ENCODE measurements at places on chromosomes 6 and 20.
A peak's percentile ranks its signal among the peaks of the same experiment; 100 is the strongest.

DNA sequence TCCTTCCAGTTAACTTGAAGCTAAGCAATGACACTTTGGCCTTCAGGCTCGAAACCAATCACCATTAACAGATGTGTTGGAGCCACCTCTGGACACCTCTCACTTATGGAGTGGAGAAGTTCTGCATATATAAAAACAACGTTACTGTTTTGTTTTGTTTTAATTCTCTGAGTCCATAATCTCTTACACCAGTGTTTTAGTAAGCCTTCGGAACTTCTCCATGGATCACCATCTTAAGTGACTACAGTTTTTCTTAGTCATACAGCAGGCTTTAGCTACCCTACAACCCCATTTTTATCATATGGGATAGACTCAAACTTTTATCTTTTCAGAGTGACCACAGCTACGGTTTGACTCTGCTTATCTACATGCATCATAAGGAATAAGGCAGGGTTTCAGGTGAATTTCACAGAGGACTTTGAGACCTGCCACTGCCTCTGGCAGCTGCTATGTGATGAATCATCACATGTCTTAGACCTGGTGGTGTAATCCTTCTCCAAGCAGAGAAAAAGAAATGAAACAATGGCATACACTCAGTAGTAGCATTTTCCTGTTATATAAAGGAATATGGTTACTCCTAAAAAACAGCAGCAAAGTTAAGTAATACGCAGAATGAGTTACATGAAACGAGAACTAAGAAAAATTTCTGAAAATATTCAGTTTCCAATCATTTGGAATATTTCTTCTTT is 5.5 kb upstream of the HDDC2 start:
- DNase-seq, result no peak
- H3K4me3 ChIP-seq, result no peak overlapping the region
- peaks cover 3% of the 10 kb centered on the region for H3K36me3 ChIP-seq
- H3K27ac ChIP-seq, result no peak overlapping the region
- peaks cover 22% of the 10 kb centered on the region for H3K4me1 ChIP-seq
- peaks cover 46% of the 10 kb centered on the region for H3K27me3 ChIP-seq

DNA sequence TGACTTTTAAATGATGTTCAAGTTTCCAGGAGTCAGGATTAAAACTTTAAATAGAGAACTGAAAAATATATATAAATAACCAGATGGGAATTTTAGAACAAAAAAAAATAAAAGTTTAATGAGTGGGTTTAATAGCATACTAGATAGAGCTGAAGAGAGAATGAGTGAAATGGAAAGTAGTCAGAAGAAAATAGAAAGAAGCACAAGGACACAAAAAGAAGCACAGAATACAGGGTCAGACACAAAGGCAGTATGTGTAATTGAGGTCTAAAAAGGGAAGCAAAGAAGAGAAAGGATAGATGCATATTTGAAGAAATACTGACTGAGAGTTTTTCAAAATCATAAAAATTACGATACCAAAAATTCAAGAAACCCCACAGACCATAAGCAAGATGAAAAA is 159.8 kb upstream of the FERMT1 start:
- H3K4me3 ChIP-seq, result no peak overlapping the region
- no peaks in the 10 kb centered on the region for H3K27me3 ChIP-seq
- no peaks in the 10 kb centered on the region for H3K36me3 ChIP-seq

GRCh38 chr20:63291811-63292210 is 1.2 kb upstream of the COL20A1 start:
- no peak overlapping the region for H3K27ac ChIP-seq
- H3K4me3 ChIP-seq, result no peak overlapping the region
- no peaks in the 10 kb centered on the region for H3K4me1 ChIP-seq

GRCh38 chr6:106729841-106730240 is 100.5 kb downstream of the QRSL1 start:
- no peak overlapping the region for H3K27ac ChIP-seq
- H3K27me3 ChIP-seq, result peaks cover 20% of the 10 kb centered on the region
- no peaks in the 10 kb centered on the region for H3K36me3 ChIP-seq
- no peak for DNase-seq
- H3K4me3 ChIP-seq, result no peak overlapping the region
- H3K4me1 ChIP-seq, result no peaks in the 10 kb centered on the region

DNA sequence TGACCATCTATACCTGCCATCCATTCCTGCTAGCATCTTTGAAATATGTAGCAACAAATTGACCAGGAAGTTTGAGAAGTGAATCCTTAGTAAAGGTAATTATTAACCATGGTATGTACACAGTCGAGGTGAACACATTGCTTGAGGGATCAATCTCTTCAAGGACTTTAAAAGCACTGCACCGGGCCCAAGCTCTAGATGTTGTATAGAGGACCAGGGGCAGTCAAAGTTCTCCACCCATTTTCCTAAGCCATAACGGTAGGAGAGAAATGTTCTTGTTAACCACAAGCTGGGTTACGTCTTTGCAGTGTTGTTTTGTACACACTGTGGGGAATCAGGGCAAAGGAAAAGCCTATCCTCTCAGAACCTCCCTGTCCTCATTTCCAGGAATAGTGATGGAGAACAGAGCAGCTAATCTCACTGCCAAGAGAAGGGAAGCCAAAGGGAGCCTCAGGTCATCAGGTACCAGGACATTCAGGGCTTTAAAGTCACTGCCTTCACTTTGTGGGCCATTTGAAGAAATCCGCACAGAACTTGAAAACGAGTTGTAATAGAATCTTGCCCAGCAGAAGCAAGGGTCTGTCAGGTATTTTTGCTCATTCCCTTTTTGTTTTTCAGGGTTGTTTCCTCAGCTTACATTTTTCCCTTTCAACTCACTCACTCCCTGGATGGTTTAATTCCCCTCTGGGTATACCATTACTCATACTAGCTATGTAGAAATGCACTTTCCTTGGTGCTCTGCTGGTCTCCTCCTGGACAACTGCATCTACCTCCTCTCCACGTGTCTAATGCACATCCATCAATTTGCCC is 5.3 kb upstream of the PM20D2 start:
- peaks cover 18% of the 10 kb centered on the region for H3K4me1 ChIP-seq
- no peak for DNase-seq
- H3K4me3 ChIP-seq, result no peak overlapping the region

DNA sequence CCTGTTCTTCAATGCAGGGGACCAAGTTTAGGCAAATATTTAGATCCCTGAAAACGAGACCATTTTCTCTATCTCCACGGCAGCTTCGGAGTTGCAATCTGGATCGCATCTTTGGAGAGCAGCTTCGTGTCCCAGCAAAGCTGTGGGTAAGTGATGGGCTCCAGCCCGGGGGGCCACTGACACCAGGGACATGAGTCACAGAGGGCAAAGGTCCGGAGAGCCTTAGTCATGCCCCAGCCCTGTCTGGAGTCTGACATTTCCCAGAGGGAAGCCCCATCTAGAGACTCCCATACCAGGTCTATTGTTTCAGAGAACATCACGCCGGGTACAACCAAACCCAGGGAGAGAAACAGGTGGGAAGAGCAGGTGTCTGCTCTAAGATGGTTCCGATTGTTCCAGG is 95.9 kb downstream of the NFATC2 start:
- no peaks in the 10 kb centered on the region for H3K27me3 ChIP-seq
- H3K27ac ChIP-seq, result peak overlapping the region; percentile 62
- peaks cover 69% of the 10 kb centered on the region for H3K36me3 ChIP-seq

DNA sequence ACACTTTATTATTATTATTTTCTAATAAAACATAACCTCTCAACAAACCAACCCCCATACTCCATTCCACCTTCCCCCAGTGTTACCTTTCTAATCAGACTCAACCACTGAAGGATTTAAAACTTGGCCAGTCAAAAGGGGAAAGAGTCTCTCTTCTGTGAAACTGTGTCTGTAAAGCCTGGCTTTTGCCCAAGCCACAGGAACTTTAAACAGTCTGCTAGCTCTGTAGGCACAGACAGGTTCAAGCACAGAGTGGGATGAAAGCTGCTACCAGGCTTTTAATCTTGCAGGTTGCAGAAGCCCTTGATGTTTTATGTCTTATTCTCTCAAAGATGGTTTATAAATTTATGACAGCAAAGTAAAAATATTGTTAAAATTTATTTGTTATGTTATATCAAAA is 585.7 kb downstream of the TENT5A start:
- H3K4me1 ChIP-seq, result no peaks in the 10 kb centered on the region
- H3K36me3 ChIP-seq, result no peaks in the 10 kb centered on the region
- no peak for DNase-seq
- H3K27ac ChIP-seq, result no peak overlapping the region
- H3K4me3 ChIP-seq, result no peak overlapping the region

DNA sequence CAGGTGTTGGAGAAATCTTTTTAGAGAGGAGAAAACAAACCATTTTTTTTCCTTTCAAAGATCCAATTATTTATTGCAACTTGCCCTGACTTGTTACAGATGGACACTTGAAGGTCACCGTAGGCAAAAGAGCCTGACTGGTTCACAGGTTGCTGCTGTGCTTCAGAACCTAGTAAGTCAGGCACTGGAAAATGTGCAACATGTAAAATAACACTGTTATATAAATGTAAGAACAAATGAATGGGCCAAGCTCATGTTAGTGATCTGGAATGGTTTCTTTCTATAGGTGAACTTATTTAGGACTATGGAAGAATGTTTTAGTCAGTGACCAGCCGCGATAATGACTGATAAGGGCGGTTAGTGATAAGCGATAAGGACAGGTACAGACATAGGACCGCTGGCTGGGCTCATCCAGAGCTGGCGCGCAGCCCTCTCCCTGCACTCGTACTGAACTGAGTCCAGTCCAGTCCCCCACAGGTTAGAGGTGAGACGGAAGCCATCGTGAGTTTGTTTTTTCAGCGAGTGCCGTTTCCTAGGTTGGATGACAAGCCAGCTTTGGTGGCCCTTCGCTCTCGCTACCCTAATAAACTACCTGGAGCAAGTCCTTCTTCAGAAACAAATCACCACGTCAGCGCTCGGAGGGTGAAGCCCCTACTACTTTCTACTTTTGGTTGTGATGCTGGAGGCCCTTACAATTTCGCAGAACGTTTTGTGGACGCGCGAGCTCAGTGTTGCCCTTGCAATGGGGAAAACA is 94.4 kb upstream of the PRDM1 start:
- H3K27ac ChIP-seq, result peak overlapping the region; percentile 81
- DNase-seq, result no peak
- peak overlapping the region; percentile 94 for H3K4me3 ChIP-seq
- peaks cover 19% of the 10 kb centered on the region for H3K27me3 ChIP-seq

DNA sequence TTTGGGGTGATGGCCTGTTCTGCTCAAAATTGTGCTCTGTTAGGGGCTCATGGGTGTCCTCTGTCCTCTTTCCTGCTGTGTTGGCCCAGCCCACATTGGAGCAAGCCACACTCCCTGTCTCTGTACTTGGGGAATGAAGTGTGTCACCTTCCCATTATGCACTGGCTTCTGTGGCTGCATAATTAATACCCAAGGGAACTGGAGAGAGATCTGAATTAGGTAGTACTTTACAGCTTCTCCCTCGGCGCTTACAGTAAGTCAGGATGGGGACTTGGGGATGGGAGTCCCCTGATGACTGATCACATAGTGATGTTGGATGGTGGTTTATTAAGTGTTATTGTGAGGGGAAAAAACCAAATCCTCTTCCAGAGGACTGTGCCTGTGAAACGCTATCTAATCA is 116.6 kb downstream of the FOXO3 start:
- H3K4me1 ChIP-seq, result peaks cover 3% of the 10 kb centered on the region
- H3K36me3 ChIP-seq, result no peaks in the 10 kb centered on the region
- H3K4me3 ChIP-seq, result no peak overlapping the region
- H3K27me3 ChIP-seq, result peaks cover 5% of the 10 kb centered on the region
- no peak for DNase-seq
- H3K27ac ChIP-seq, result no peak overlapping the region

DNA sequence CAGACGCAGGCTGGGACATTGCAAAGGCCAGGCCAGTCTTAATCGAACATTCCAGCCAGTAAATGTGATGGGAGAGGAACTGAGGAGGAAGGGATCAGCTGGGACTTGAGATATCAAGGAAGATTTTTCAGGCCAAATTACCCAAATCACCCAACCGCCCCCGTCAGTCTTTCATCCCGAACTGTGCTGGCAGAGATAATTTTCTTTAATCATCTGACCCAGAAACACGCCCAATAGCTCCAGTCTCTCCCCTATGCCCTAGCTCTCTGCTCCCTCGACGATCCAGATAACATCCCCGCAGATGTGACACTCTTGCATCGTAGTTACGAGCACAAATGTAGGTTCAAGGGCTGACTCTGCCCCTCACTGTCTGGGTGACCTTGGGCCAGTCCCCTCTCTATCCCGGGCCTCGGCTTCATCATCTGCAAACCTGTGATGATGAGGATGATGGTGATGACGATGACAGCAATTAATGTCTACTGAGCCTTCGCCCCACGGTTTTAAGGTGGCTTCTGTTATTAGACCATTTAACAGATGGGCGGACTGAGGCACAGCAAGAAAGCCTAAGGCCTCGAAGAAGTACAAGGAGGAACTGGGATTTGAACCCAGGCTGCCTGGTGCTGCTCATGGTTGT is 118.6 kb downstream of the PREX1 start:
- H3K4me3 ChIP-seq, result no peak overlapping the region

GRCh38 chr20:53085720-53086119 is 113.6 kb downstream of the TSHZ2 start:
- no peak overlapping the region for H3K4me3 ChIP-seq
- H3K4me1 ChIP-seq, result peaks cover 15% of the 10 kb centered on the region
- H3K36me3 ChIP-seq, result no peaks in the 10 kb centered on the region
- no peak for DNase-seq

- no peaks in the 10 kb centered on the region for H3K36me3 ChIP-seq
- H3K4me1 ChIP-seq, result no peaks in the 10 kb centered on the region
- H3K27ac ChIP-seq, result no peak overlapping the region
- H3K27me3 ChIP-seq, result no peaks in the 10 kb centered on the region
- H3K4me3 ChIP-seq, result no peak overlapping the region
These were observed 145.1 kb upstream of the CCN2 start for GRCh38 chr6:132096245-132096644.

GRCh38 chr20:54199721-54200176 is 8.1 kb upstream of the PFDN4 start:
- no peak overlapping the region for H3K27ac ChIP-seq
- H3K4me1 ChIP-seq, result no peaks in the 10 kb centered on the region
- peak; percentile 48 for DNase-seq
- no peaks in the 10 kb centered on the region for H3K36me3 ChIP-seq
- no peak overlapping the region for H3K4me3 ChIP-seq

DNA sequence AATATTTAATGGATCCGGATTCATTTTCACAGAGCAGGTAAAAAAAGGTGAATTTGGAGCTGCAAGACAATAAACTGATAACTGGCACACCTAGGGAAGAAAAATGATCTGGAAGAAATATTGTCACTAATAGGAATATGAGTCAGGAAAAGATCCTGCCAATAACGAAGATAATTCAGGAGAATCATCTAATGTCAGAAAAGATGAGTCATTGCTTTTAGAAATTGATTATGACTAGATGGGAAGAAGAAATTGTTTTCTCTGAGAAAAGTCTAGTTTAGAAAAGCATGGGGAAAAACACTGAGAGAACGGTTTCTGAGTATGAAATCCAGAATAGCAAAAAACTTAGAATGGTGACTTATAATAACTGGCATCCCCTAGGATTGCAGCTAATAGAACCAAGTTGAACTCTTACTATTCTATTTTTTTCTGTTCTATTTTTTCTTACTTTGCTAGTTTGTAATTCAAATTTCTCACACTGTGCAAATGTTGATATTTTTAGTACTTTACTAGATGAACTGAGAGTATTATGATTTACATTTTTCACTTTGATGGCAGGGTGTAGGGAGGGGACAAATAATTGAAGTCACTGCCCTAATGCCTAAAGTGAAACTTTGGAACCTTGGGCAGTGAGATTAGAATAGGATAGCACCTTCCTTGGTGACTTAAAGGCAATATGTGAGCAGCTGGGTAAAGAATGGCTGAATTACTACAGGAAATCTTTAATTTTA is 38.2 kb upstream of the SUPT3H start:
- H3K27ac ChIP-seq, result peak overlapping the region; percentile 51
- peak overlapping the region; percentile 7 for H3K4me3 ChIP-seq
- H3K36me3 ChIP-seq, result peaks cover 26% of the 10 kb centered on the region
- no peaks in the 10 kb centered on the region for H3K27me3 ChIP-seq

- H3K27ac ChIP-seq, result no peak overlapping the region
These were observed 148.3 kb upstream of the TMEM170B start for GRCh38 chr6:11388983-11389944.
